ENCODE measurements at places on chromosomes 1 and 21.
A peak's percentile ranks its signal among the peaks of the same experiment; 100 is the strongest.

DNA sequence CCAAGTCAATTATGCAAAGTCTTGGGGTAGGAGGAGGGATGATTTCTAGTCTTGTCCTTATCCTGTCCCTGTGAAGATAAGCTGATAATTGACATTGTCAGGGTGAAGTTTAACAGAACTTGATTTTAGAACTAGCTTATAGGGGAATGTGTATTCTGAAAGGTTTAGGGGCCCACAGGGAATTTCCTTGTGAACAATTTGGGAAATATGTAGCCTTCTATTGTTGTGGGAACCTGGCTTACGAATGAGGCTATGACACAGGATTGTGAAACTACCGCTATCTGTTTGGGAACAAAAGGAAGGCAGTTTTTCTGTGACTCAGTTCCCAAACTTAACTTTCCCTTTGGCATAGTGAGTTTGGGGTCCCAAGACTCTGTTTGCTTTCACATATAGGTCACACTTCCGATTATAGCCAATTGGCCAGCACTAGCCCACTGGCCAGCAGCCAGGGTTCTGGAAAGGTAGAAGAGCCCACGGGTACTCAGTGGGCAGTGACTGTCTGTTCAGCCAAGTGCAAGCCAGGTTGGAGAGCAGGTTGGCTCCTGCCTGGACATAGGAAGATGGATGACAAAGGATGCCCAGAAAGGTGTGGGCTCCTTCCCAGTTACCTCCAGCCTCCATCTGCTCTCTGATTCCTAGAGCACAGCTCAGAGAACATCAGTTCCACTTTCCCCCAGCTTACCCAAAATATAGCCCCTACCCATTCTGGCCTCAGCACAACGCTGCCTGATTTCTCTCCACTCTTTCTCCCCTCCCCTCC, 35.5 kb downstream of the H3-3A start:
- DNase-seq: peak; percentile 52

DNA sequence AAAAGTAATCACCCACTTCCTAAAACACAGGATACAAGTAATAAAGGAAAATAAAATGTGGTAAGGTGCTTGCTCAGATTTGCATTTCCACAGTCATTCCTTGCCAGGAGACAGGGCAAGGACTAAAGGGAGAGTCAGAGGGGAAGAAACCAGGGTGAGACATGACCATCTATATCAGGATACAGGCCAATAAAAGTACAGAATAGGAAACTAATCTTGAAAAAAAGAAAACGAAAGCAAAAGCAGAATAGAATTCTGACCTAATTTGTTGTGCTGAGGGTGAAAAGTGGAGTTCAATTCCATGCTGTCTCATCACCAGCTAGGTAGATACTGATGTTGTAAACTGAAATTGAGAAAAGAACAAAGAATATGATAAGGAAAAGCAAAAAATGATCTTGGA, 27.3 kb downstream of the JMJD4 start:
- no peak for DNase-seq

DNA sequence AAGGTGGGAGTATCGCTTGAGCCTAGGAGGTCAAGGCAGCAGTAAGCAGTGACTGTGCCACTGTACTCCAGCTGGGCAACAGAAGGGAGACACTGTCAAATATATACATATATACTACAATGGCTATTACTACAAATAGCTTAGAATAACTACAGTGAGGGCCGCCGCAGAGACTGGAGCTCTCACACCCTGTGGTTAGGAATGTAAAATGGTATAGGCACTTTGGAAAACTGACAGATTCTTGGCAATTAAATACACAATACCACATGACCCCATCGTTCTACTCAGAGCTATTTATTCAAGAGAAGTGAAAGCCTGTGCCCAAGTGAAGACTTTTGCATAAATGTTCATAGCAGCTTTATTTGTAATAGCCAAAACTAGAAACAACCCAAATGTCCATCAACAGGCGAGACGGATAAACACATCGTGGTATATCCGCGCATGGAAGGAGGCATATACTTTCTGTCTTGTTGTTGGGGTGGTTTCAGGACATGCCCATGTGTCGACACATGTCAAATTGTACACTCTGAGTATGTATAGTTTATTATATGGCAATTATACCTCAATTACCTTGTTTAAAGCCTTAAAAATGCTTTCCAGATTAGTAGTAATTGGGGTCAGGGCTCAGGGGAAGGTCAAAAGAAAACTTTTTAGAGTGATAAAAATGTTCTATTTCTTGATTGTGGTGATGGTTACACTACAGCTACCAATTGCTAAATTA, 123.4 kb downstream of the RIPK4 start:
- no peak for DNase-seq

DNA sequence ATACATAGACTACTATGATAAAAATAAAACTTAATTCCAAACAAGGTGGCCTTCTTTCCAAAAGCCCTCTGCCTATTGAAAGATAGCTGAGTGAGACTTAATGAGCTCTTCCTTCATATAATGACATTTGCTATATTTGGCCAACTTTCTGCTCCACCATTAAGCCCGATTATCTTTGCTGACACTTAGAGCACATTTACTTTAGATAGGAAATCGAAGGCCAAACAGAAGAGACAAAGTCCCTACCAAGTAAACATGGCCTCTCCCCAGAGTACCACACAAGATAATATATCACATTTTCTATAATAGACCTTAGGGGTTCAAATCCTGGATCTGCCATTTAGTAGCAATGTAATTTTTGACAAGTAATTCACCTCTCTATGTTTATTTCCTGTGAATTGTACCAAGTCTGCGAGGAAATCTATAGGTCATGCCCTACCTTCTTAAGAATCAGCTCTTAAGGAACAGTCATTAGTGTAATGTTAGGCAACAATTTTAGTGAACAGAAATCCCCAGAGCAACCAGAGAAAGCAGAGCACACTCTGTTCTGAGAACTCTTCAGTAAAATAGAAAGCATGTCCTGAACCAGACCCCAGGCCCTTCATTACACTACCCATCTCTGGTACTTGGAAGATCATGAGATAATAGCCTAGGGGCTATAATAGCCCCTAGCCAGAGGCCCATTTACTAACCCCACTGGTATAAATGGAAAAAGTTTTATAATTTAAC, 17.3 kb upstream of the COA6 start:
- DNase-seq: no peak

- no peak for DNase-seq
Observed at GRCh38 chr1:154346276-154346917, 21.1 kb downstream of the ATP8B2 start.

GRCh38 chr1:33872275-33872674, 8.4 kb downstream of the HMGB4 start:
- DNase-seq: no peak

DNA sequence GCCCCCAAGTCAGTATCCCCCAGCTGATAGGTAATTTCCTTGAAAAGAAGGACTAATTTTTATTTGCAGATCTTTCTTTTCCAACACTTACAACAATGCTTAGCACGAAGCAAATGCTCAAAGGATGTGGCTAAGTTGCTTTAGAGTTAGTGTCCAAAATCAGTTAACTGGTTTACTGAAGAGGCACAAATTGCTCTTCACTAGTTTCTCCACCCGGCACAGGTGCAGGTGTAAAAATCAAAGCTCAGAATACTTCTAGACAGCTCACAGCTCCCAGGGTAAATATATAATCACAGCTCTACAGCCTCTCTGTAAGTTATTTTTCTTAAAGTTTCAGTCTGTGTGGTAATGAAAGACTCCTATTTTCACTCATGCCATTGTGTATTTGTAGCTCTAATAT, 361.8 kb downstream of the NEGR1 start:
- DNase-seq: no peak

DNA sequence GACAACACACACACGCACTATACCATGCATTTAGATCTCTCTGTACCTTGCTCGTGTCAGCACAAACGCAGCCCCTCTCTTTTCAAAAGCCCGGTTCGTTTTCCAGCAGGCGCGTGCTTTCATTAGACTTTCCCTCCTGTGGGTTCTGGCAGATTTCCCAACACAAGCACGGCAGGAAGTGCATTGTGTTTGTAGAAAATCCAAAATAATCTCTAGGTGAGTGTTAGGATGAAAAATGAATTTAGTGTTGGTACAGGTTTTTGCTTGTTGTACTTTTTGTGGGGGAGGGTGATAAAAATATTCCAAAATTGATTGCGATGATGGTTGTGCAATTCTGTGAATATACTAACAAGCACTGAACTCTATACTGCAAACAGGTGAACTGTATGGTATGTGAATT, 54.1 kb upstream of the POFUT2 start:
- DNase-seq: no peak

DNA sequence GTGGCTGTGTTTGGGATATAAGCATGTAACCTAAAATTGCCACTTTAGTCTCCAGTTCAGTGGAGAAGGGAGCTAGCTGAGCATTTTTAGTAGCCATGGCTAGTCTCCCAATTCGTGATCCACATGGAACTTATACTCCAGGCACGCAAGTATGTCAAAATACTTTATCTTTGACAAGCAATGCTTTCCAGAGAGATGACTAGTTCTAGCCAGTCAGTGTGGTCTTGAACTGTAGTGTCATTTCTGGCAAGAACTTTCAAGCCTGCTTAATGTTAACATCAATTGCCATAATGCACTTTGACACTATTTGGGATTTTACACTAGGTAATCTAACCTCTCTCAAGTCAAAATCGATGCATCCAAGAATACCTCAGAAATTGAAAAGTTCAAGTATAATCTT, 660.0 kb downstream of the PTPRC start:
- no peak for DNase-seq

GRCh38 chr1:1132956-1133750, 17.3 kb upstream of the C1orf159 start:
- no peak for DNase-seq

GRCh38 chr1:18513995-18514394, 33.3 kb downstream of the KLHDC7A start:
- DNase-seq: no peak

- DNase-seq: peak; percentile 92
Observed at GRCh38 chr1:205298191-205298994, 23.2 kb downstream of the NUAK2 start.

GRCh38 chr1:178055779-178056471, 38.0 kb upstream of the RASAL2 start:
- DNase-seq: no peak

GRCh38 chr1:203478986-203479385, 3.4 kb downstream of the PRELP start:
- no peak for DNase-seq

GRCh38 chr1:191697556-191697955, 460.7 kb upstream of the RGS18 start:
- DNase-seq: no peak

GRCh38 chr1:2781627-2782026, 19.9 kb downstream of the TTC34 start:
- DNase-seq: no peak

DNA sequence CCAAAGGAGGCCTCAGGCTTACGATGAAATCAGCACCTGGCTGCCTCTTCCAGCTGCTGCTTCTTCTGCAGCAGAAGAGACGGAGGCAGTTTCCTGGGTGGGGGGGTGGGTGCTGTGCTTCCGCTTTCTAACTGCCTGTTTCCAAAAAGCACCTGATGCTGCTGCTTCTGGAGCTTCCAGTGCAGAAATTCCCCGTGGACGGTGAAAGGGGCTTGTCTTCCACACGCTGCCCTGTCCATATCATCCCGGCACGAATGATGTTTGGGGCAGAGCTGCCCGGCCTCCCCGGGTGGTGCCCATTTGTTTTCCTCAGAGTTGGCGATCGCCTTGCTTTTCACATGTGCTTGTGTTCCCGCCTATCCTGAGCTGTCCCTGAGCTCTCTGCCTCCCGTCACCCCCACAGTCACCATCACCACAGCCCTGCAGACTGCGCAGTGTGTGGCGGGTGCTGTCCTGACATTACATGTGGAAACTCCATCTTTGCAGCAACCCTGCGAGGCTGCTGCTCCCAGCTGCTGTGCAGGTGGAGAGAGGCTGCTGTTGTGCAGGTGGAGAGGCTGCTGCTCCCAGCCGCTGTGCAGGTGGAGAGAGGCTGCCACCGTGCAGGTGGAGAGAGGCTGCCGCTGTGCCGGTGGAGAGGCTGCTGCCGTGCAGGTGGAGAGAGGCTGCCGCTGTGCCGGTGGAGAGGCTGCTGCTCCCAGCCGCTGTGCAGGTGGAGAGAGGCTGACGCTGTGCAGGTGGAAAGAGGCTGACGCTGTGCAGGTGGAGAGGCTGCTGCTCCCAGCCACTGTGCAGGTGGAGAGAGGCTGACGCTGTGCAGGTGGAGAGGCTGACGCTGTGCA, 1.8 kb downstream of the TTLL10 start:
- no peak for DNase-seq

- DNase-seq: no peak
Observed at GRCh38 chr1:198128533-198128932, 28.3 kb upstream of the NEK7 start.

- no peak for DNase-seq
Observed at GRCh38 chr1:40664791-40665190, 691 bp downstream of the RIMS3 start.

GRCh38 chr1:35539824-35540261, 17.4 kb downstream of the KIAA0319L start:
- no peak for DNase-seq

DNA sequence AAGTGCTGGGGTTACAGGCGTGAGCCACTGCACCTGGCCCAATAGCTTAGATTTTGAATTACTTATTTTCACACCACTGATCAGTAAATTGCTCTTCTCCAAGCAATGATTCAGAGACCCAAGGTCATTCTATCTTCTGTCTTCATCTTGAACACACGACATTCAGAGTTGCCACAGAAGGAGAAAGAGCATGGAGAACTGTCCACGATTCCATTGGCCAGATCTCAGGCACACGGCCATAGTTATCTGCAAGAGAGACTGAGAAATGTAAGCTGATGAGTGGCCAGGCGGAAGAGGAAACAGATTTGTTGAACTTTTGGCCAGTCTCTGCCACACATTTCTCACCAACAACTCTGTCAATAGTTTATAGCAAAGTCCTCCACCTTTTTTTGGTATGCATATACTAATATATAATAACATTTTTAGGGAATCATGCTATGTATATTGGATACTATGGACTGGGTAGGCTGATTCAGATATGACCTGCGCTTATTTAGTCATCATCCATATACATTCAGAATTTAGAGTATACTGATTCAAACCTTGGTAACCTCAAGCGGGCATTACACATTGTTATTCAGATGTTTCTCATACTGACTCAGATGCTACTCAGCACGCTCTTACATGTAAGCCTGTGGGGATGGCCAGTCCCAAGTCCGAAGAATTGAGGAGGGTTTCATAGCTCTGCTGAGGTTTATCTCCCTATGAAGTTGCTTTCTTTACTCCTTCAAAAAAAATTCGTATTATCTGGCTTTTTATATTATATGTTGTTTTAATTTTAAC, 25.5 kb upstream of the CAP1 start:
- DNase-seq: no peak

DNA sequence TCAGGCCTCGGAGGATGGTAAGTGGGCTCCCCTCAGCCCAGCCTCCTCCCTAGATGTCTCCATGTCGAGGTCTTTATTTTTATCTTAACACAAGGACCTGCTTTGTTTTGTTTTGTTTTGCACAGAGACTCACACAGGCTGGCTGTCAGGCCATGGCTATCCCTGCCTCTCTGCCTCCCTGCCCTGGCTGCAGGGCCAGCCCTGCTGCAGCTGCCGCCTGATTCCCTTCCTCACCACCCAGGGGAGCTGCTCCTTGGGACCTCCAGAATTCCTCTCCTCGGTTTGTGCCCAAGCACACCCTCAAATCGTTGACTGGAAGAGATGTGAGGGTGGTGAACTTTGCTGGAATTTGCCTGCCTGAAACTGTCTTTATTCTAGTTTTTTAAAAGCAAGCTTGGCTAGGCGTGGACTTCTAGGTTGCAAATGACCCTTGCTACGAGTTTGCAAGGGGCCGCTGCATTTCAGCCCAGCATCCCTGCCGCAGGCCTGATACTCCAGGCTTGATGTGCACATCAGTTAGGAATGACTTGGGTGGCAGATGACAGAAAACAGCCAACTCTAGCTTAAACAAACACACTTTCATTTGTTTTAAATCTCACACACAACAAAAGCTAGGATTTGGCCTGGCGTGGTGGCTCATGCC, 37.1 kb downstream of the WNT9A start:
- no peak for DNase-seq

Data from epithelial cell of proximal tubule (primary cell).